ENCODE measurements at places on chromosomes 6 and 20.
A peak's percentile ranks its signal among the peaks of the same experiment; 100 is the strongest.

DNA sequence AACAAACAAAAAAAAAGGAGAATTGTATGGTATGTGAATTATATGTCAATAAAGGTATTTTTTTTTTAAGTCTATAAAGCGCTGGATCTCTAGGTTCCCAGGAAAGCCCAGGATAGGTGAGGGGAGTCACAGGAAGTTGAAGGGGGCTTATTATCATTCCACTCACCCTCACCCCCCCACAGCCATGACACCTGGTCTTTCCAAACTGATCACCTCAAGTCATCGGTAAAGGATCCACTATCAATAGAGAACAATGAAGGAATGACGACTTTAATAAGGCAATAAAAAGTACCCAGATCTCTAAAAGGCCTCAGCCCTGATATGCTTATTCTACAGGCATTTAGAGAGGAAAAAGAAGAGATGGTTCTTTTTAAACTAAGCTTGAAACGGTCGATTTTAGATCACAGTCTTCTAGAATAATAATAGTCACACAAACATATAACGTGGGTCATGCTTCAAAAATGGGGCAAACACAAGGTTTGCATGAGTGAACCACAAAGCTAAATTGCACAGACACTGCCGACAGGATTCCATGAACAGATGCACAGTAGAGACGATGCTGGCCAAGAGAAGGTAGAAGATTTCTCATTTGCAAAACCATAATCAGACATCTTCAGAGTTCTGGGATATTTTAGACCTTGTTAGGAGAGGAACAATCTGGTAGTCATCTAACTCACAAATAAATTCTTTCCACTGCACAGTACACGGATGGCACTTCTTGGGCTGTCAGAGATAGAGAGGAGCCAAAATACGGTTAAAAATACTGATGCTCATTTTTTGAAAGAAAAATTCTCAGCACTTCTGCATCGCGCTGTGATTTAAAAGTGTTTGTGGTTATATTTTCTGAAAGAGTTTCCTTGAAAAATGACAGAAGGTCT lies 21.0 kb downstream of the ZMYND8 start:
- no peak for DNase-seq

- no peak for DNase-seq
Observed at GRCh38 chr6:130222775-130223174, at the start of gene SAMD3. Gene SAMD3 (minus strand): TSS chr6:130222951. CDS start chr6:130215273, 7,678 bp downstream.

GRCh38 chr6:143074101-143074500 lies 13.4 kb downstream of the AIG1 start:
- DNase-seq: no peak

DNA sequence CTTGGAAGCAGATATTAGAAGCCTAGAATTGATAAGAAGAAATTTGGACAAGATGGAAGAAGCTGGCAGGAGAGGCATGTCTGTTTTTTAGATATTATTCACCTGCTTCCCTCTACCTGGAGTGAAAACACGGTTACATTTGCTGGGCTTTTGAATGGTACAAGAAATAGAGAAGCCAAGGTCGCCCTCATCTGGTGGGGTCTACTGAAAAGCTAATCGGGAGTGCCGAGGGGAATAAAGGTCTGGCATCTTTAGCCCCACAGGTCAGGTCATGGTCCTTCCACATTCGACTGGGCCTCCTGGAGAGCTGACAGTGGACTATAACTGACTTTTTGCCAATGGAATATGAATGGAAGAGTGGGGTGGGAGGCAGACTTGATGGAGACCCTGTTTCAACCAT lies 4.6 kb upstream of the C2 start:
- DNase-seq: peak; percentile 57

DNA sequence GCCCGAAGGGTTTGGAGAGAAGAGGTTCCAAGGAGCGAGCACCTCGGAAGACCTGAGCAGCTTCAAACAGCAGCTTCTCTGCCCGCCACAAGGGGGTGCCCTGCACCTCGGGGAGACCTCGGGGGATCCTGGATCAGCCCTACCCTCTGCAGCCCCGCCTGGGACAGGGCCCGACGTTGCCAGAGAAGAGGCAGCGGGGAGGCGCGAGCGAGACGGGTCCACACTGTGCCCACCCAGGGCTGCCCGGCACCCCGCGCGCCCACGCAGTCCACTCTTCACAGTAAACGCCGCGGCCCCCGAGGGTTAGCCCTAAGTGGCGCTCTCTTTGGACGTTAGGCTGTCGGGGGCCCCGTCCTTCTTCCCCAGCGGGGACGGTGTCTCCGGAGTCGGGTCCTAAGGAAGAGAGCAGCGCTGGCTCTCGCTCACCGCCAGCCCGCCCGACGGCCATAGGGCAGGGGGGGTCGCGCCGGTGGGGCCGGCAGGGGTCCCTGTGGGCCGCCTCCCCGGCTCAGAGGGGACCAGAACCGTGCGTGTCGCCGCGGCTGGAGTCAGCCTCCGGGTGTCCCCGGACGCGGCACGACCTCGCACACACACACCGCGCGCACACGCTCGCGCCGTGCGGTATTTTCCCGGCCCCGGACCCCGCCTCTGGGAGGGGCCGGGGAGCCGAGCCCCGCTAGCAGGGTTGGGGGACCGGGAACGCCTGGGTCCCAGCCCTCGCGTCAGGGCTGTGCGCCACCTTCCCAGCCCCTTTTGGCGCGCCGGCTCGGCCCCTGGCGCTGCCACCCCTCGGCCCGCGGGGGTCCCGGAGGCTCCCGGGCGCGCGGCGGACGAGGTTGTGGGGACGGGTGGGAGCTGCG lies 929 bp downstream of the CDH22 start:
- peak; percentile 73 for DNase-seq

- DNase-seq: no peak
Observed at GRCh38 chr6:142236691-142237090, 65.1 kb upstream of the ADGRG6 start.

DNA sequence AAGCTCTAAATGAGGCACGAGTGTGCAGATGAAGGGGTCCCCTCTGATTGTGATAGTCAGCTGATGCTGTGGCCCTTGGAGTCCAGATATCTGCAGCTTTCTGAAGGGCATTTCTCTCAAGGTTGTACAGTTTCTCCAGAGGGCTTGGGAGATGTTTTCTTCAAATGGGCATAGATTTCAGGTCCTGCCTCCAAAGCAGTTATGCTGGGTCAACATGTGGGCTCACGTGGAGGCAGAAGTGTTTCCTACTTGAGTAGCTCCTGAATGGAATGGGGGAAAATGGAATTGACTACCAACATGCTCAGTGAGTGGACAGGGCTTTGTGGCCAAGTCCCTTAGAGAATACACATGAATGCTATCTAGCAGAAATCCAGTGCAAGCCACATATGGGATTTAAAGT lies 360.7 kb downstream of the SAMD5 start:
- no peak for DNase-seq

GRCh38 chr20:57382516-57382915 lies 8.7 kb upstream of the RBM38 start:
- DNase-seq: no peak

- peak; percentile 67 for DNase-seq
Observed at GRCh38 chr20:5127204-5127858, 523 bp downstream of the CDS2 start.

DNA sequence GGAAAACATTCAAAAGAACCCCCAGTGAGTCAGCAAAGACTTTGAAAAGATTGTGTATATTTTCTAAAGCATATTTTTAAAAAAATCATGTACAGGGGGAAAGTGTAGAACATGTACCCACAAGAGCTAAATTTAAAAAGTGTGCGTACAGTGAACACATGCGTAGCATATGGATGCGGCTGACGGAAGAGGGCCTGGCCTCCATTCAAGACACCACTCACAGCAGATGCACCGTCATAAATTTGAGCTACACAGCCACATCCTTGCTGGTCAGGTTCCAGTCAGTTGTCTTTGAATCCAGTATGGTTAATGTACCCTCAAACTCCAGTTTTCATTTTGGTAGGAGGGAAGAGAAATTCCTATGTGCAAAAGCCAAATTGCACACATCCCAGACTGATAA lies 54.3 kb upstream of the SPACA1 start:
- no peak for DNase-seq

- DNase-seq: no peak
Observed at GRCh38 chr20:33465481-33466302, 22.1 kb upstream of the SNTA1 start.

DNA sequence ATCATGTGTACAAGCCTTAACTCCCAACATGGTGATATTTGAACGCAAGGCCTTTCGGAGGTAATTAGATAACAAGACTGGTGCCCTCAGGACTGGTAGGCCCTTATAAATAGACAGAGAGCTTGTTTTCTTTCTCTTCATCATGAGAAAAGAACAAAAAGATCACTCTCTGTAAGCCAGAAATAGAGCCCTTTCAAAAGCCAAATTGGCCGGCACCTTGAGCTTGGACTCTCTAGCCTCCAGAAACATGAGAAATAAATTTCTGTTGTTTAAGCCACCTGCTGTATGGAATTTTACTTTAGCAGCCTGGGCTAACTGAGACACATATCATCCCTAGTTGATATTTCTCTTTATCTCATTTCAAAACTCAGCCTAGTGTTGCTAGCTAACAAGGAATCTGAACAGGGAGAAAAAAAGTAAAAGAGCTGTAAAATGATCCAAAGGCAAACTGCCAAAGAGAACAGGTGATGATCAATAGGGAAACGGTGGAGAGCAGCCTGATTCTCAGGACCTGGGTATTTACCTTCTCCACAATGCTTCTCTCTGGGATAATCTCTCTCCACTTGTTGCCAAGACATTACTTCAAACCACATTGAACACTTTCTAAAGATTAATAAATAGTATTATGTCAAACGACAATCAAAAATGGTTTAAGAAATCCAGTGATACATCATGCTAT lies 6.1 kb downstream of the COL21A1 start:
- no peak for DNase-seq

DNA sequence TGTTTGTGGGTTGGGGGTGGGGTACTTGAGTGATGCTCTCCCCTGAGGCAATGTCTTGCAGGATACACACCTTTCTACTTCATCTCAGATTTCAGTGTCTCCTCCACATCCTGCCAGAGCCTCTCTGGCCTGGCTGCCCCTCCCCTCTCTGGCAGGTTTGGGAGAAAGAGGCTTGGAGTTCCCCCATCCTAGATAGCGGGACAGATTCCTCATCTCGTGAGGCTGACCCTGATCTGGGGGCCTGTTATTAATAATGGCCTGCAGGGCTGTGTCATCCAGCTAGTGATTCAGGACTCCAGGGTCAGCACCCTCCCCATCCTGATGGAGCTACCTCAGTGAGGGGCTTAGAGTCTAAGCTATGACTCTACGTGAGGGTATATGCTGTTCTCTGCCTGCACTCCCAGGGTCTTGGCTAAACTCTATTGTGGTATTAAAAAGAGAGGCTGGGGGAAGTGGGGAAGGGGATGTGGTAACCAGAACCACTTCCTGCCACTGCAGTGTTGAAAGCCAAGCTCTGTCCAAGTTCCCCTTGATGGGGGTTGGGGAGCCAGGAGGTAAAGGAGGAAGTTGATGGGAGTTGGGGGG lies 3.7 kb upstream of the MMP9 start:
- no peak for DNase-seq

GRCh38 chr6:69895396-69895795 lies 29.0 kb downstream of the COL19A1 start:
- DNase-seq: no peak

DNA sequence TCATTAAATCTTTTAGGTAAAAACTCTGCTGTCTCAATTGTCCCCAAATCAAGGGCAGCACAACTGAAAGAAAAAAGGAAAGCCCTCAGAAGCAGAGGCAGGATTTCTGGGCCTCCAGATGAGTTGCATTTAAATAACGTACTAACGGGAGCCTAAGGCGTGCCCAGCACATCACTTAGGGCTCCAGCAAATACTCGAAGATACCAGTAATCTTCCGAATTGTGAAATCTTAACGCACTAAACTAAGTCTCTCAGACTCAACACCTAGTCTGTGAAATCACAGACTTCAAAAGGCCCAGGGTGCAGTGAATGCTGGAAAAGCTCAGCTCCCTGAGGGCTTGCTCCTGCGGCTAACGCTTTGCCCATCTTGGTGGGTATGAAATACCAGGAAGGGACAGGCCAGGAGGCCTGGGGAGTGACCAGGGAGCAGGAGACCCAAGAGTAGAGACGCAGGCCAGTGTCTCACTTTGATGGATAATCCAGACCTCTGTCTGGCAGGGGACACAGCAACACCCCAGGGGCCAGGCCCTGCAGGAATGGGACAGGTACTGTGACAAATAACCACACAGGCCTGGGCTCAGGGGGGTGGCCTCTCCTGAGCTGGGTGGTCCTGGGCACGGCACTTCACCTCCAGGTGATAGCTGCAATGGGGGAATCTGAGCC lies 36.4 kb downstream of the RRBP1 start:
- DNase-seq: no peak

- DNase-seq: no peak
Observed at GRCh38 chr6:103081876-103082630, 1688.5 kb downstream of the GRIK2 start.

DNA sequence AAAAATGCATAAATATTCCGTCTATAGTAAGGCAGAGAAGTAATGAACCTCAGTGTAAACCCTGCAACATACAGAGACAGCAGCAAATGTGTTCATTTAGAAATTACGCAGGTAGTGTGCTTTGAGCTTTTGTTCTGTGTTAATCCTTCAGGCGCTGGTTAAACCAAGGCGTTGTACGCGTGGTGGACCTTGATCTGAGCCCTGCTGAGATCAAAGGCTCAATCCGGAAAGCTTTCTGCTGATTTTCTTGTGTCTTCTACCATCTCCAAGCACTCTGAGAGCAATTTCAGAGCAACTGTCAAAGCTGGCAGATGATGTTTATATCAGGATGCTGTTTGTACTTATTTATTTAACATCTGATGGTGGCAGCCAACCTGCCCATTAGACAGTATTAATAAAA lies 382.8 kb downstream of the CDH26 start:
- no peak for DNase-seq

DNA sequence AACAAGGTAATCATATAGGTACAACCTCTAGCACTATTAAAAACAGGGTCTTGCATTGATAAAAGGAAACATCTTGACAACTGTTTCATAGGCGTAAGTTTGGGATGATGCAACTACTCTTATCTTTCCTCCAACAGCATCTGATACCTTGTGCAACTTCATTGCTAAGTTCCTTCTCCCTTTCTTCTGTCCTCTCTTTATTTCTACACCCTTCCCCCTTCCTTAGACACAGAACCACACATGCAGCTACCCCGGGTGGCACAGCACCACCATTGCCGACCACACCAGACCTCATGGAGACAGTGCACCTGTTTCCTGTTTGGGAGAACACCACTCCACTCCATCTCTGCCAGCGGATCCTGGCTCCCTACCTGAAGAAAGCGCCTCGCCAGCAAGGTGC lies 14.4 kb downstream of the MYB start:
- no peak for DNase-seq

DNA sequence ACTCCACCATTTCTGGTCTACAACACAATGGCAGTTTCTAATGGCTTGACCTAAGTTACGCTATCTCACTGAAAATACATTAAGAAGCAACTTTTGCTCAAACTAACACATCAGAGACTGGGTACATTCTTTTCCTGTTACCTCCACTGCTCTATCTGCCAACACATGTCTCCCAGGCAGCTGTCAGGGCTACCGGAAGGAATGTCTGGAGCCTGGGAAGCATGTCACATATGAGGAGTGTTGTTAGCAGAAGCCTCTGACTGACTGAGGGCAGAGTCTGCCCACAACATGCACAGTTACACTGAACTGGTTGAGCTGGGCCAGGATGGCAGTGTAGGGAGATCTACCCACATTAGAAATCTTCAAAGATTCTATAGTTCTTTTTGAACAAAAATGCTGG lies 264.5 kb downstream of the KIF16B start:
- no peak for DNase-seq

- no peak for DNase-seq
Observed at GRCh38 chr6:117503211-117503610, 20.7 kb downstream of the DCBLD1 start.

Data from RPMI8226 (cell line).